Posterior vena cava (tissue), 2 donors: ENCODE measurements at places on chromosomes 2 and 18.

DNA sequence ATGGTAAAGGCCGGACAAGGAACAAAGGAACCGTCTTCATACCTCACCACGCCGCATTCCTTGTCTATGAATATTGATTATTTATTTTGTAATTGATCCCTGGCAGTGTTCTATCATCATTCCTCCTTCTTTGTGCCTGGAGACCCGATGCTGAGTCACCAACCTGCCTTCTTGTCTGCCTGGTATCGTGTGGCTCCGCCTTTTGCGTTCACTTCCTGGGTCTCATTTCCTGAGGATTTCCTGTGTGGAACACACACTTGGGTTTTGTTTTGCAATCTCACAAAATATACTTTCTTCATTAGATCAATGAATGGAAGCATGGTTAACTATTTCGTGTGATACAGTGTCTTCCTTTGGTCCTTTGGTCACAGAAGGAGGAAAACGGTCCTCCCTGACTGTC, 95.5 kb upstream of the SNTG2 start:
- no peak for DNase-seq

GRCh38 chr2:158024288-158024898, 77.3 kb upstream of the UPP2 start:
- DNase-seq, result no peak

- DNase-seq, result no peak
These were observed 247.8 kb upstream of the SIX2 start for GRCh38 chr2:45256867-45257641.

DNA sequence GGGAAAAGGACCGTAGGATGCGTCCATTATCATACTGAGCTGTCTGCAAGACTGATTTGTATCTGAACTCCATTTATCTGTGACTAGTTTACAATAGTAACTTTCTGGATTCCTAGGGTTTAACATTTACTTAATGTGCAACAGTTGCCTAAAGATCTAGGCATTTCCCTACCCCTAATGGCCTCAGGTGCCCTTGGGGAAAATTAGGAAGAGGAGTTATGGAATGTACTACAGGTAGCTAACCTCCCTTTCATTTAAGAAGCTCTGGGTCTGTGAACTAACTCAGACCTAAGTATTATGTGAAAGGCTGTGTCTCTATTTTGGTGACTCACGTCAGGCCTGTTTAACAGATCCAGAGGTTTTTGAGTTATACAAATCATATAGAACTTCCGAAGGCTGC, 59.5 kb downstream of the TDRD15 start:
- DNase-seq, result no peak

- DNase-seq, result no peak
These were observed 471.0 kb downstream of the STK39 start for GRCh38 chr2:167776359-167776758.

GRCh38 chr2:179177694-179178093, 86.9 kb downstream of the SESTD1 start:
- no peak for DNase-seq
